Activated T-cell treated with anti-CD3 and anti-CD28 coated beads, Interleukin-2, amount 50 U/mL, for 48 hours (primary cell): ENCODE measurements at places on chromosomes 3 and 15.
A peak's percentile ranks its signal among the peaks of the same experiment; 100 is the strongest.

DNA sequence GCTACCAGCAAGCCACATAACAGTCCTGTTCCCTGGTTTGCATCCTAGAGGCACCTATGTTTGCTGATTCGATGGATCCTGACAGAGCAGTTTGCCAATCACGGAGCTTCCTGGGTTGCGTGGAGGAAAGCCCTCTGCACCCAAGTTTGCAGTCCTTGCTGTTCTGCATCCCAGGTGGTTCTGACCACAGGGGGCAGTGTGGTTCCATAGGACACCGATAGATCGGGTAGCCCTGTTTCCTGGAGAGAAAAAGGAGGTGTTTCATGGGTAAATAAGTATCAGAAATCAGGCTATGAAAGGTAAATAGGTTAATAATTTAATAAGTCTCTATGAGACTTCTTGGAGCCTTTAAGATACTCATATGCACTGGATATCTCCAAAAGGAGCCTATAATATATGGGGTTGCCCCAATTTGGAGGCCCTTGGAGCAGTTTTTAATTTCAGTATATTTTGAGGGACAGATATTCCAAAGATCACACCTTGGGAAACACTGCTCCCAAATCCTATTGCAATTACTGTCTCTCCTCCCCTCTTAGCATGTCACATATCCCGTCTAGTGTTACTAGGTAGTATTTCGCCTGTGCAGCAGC is 194.6 kb upstream of the TPM1 start:
- DNase-seq: peak; percentile 71

DNA sequence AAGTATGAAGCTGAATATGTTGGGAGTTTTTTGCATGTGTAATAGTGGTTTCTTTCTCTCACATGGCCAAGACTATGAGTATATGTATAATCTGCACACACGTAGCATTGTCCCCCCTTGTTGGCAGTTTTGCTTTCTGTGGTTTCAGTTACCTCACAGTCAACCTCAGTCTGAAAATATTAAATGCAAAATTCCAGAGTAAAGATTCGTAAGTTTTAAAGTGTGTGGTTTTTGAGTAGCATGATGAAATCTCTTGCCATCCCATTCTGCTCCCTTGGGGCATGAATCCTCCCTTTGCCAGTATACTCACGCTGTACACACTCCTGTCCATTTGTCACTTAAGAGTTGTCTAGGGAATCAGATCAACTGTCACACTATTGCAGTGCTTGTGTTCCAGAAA is 742.0 kb upstream of the CCDC54 start:
- DNase-seq: no peak

DNA sequence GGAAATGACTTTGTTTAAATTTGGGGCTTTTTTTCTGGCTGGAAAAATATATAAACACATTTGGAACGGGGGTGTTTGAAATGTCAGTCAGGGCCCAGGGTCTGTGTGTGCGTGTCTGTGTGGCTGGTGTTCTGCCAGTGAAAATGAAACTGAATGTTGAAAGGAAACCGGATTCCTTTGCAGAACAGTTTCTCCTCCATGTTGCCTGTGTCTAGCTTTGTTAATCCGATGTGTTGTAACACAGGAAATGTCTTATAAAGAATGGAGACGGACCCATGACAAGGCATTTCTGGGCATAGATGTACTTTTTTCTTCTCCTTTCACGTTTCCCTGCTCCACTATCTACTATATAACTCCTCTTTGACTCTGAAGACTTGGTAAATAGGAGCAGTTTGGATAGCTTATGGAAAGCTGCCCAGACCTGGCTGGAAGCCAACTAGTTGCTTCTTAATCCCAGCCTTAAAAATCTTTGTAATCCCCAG is 2.8 kb downstream of the SQOR start:
- peak; percentile 48 for DNase-seq

DNA sequence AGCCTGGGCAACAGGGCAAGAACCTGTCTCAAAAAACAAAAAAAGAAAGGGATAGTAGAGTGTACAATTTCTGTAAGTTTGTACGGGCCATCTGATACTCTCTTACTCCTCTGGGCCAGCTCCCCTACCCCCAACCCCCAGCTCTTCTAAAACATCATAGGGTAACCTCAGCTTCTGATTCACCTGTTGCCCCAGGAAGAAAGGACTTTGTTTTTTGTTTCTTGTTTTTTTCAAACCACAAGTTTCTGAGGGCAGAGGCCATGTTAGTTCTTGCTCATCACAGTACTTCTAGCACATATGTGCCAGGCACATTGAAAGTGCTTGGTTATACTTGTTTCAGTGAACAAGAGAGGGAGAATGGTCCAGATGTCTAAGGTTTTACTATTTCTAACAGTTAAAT is 20.2 kb downstream of the ATOSA start:
- DNase-seq: peak; percentile 40

- no peak for DNase-seq
Measured at GRCh38 chr3:41346698-41347270, 147.5 kb downstream of the CTNNB1 start.

DNA sequence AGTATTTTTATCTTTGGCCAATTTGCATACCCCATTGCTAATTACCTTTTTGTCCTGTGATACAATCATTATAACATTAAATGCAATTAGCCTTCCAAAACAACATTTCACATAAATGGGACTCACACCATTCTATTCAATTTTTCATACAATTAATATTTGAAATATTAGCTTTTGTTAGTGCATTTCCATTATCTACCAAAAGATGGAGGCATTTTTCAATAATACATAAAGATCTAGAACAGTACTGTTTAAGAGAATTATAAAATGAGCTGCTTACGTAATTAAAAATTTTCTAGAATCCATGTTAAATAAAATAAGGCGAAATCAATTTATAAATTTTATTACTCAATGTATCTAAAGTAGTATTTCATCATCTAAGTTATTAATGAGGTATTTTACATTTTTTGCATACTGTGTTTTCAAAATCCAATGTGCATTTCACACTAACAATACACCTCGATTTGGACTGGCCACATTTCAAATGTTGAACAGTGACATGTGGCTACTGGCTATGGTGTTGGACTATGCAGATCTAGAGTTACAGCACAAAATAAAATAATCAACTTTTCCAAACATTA is 74.3 kb downstream of the TJP1 start:
- DNase-seq: no peak

- no peak for DNase-seq
Measured at GRCh38 chr3:42660131-42660715, 6.7 kb downstream of the ZBTB47 start.

GRCh38 chr3:119261055-119261454 is 20.4 kb upstream of the B4GALT4 start:
- DNase-seq: no peak

GRCh38 chr3:156542101-156543042 is 12.5 kb downstream of the SSR3 start:
- DNase-seq: no peak
